Ovary (tissue), 10 donors: ENCODE measurements at places on chromosomes 3 and 15.
A peak's percentile ranks its signal among the peaks of the same experiment; 100 is the strongest.

DNA sequence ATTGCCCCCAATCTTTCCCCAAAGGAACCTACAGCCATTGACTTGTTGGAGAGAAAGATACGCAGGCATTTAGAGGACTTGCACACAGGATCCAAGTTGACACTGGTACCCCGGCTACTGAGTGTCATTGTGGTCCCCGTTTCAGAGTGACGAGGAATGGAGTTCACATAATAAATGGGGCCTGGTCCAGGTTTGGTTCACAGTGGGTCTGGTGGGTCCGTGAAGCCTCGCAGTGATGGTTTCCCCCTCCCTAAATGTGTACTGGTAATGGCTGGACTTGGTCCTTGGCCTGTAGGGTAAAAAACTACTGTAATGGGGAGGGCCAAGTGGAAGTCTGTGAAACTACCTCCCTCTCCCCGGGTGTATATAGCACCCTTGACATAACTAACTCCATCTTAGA is 232.1 kb upstream of the LYSMD4 start:
- DNase-seq = no peak

DNA sequence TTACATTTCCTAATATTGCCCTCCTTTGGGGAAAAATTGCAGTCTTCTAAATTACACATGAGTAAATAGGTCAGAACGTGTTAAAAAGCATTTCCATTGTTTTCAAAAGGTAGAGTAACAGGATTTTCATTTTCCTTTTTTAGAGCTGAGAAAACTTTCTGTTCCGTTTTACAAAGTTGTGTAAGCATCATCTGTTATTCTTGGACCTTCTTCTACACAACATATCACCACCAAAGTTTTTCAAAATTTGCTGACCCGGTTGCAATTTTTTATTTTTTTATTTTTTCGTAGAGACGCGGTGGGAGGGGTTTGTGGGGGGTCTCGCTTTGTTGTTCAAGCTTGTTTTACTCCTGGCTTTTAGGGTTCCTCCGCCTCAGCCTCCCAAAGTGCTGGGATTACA is 1.1 kb downstream of the CCDC39 start:
- DNase-seq = no peak

DNA sequence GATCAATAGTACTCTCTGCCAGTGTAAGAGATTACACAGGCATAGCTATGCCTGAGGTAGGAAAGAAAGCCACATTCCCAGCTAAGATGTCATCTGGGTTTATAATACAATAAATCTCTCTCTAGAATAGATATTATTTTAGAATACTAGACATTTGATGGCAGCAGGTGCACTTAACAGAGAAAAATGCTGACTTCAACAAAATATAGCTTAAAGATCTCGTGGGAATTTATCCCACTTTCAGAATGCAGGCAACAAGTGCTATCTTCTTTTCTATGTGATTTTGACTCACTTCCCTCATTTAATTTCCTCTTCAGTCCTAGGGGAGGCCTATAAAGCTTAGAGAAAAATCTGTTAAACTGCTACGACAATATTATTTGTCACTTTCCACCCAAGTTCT is 60.9 kb upstream of the FSIP1 start:
- DNase-seq = no peak

DNA sequence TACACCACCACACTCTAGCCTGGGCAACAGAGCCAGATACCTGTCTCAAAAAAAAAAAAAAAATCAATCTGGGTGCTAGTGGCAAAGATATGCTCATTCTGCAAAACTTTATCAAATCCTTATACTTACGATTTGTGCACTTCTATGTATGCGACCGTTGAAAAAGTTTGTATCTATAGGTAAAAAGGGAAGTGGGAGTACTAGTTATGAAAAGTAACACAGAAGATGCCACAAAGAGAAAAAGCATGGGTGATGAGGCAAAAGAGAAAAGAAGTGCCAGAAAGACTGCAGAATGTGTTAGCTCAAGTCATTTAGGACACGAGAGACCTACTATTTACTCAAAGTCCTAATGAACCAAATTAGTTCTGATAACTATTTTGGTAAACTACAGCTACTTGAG is 407.8 kb downstream of the SHQ1 start:
- DNase-seq = no peak

DNA sequence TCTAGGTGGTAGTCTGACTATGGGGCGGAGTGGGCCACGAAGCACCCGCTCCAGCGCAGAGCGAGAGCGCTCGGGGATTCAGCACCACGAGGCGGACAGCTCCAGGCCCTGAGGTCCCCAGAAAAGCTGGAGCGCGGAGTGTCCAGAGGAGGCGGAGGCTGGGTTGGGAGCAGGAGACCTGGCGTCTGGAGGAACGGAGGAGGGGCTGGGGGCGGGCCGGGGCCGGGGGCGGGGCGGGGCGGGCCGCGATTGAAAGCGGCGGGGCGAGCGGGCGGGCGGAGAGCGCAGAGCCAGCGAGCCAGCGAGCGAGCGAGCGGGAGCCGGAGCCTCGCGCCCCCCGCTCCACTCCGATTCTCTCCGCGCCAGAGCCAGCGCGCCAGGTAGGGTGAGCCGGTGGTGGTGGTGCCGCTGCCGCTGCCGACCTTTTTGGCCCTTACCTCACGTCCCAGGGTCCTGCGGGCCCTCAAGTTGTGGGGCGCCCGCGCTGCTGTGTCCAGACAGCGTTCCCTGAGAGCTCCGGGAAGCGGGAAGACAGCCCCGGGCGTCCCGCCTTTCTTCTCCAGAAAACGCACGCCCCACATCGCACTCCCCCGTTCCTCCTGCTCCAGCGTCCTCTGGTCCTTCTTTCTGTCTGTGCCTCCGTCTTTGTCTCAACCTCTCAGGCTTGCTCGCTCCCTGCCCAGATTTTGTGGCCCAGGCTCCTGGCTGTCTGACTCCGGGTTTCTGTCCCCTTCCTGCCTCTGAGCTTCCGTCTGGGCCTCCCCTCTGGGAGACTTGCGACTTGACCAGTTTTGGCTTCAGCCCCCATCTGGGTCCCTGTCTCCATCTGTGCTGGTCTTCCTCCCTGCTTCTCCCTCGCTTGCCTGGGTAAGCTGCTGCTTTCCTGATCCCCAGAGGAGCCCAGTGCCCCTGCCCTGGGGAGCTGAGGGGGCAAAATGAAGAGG is at the start of gene GRM2:
GRM2 (plus strand) TSS at position 281 of the 944 bp plus-strand sequence. CDS start 1,916 bp downstream, outside the sequence.
- DNase-seq = peak; percentile 68

DNA sequence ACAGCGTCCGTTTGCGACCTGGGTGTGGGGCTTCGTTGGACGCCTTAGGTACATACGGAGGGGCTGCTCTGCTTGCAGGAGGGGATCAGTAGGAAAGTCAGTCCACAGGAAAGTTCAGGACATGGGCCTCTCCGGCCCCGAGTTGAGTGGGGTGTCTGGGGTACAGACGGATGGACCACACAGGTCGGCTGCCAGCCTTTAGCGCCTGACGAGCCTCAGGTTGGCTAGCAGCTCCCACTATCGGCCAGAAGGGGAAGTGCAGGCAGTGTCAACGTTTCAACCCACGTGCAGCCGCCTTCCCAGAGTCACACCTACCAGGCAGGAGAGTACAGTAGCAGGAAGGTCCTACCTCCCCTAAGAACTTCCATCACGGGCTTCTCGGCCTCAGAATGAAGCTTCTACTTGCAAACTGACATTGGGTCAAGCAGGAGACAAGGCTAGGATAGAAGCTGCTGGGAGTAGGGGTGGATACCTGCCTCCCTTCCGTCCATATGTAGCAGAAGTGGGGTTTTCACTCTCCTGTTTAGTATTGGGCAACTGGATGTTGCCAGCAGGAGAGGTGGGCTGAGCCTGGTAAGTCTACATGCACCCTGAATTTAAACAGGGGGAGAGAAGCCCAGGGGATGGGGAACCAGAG is 1.8 kb upstream of the SCN5A start:
- DNase-seq = peak; percentile 57

- no peak for DNase-seq
Measured at GRCh38 chr3:57758686-57759085, 2.6 kb downstream of the SLMAP start.

GRCh38 chr15:65578904-65579728 is 31.8 kb downstream of the INTS14 start:
- DNase-seq = no peak

DNA sequence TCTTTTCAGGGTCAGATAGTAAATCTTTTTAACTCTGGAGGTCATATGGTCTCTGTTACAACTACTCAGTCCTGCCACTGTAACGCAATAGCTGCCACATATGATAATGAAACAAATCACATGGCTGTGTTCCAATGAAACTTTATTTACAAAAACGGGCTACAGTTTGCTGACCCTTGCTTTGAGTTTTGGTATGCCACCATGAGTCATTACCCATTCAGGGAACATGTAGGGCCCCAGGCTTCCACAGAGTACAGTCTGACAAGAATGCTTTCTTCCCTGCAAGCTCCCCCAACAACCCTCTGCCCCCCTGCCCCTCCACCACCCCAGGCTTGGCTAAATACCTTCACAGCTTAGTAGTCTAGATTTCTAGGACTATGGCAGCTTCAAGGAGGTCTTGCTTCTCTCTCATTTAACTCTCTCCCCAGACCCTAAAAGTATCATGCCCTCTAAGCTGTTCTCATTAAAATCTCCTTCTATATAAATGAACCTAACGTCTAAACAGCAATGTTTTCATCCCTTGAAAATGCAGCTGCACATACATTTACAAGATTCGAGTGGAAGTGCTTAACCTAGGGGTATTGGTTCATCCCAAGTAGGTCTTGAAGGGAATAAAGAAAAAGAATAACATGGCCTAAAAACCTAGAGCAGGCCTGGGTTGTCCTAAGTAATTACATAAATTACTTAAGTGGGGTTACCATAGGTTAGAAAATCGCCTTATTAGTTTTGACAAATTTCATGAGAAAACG is 117.8 kb upstream of the PRICKLE2 start:
- DNase-seq = no peak

DNA sequence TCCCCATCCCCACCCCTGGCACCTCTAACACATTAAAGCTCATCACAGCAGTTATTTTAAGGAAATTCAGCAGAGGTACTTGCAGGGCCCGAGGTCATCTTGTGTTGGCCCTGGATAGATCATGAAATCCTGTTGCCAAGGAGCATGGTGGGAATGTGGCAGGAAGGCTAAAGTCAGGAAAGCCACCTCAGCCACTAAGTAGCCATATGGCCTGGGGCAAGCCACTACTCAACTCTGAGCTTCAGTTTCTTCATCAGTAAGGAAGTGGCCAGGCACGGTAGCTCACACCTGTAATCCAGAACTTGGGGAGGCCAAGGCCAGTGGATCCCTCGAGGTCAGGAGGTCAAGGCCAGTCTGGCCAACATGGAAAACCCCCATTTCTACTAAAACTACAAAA is 55.9 kb downstream of the LIPC start:
- DNase-seq = no peak

DNA sequence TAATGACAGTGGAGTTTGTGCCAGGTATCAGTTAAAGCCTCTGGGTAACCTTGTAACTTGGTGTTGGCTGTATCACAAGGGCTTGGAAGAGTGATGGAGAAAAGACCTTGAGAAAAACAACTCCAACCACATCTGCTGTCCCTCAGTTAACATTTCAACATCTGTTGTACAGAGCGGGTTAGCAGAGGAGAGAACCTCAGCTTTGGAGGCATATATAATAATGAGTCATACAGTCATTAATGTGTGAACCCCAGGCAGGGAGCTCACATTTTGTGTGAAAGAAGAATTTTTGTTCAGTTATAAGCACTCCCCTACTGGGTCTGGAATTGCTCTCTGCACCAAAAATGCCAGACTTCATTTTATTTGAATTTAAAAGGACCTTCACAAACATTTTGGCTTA is 439.5 kb downstream of the PDCD6IP start:
- DNase-seq = no peak

DNA sequence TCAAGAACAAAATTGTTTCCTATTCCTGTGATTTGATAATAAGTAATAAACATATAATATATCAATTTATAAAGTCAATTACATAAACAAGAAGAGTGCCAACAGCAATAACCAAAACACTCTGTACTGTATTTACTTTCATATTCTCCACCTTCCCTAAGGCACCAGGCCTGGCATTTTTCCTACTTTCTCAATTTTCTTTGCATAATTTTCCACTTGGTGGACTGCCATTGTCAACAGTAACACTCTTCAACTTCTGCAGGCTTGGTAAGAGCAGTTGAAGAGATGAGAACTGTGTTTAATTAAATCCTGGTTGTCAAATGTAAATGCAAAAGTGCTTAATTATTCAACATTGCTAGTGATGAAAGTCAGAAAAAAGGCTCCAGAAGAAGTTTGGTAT is 229.8 kb upstream of the PLSCR5 start:
- no peak for DNase-seq

- no peak for DNase-seq
Measured at GRCh38 chr15:39665629-39666250, 84.9 kb downstream of the THBS1 start.

- no peak for DNase-seq
Measured at GRCh38 chr15:27869697-27870281, 229.3 kb downstream of the OCA2 start.

GRCh38 chr3:183328823-183329222 is 75.8 kb downstream of the B3GNT5 start:
- DNase-seq = no peak

DNA sequence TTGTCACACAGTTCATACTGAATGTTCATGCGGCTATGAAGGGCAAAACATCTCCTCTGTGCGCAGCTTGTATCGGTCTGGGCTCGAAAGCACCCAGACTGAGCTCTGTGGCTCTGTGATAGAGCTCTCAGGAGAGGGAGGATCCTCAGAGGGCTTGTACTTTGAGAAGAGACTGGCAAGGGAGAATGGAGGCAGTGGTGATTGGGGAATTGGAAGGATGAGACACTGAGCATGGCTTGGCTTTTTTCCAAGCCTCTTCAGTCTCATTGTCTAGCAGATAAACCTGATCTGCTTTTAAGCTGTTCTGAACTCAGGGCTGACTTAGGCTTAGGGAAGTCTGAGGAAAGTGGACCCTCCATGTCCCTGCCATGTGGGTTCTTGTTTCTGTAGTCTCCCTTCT is 43.0 kb downstream of the RAD54L2 start:
- DNase-seq = no peak

DNA sequence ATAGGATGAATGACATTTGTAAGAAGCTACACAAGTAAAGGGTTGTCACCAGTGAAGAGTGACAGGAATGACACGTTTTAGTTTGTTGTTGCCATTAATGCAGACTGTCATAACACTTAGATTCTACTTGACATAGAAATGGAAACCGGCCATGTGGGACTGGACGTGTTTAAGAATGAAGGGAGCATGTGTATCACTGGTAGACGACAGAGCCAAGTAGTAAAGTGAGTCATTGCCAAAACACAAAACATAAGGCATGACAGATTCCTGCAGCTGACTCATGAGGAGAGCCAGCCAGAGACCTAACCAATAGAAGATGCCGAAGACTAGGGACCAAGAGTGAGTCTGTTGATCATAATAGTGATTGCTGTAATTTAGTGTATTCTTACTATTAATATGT is 106.2 kb upstream of the PLAAT1 start:
- no peak for DNase-seq

GRCh38 chr3:3447641-3448040 is 268.1 kb upstream of the CRBN start:
- DNase-seq = no peak

GRCh38 chr15:31396881-31397560 is 70.4 kb downstream of the KLF13 start:
- DNase-seq = peak; percentile 76
